Fibroblast of lung (primary cell): ENCODE measurements at places on chromosomes 2 and 18. TPM values are rescaled to one million over a fixed set of nuclear protein-coding genes. Genes with fewer than 3 reads are reported as not detected.
A peak's percentile ranks its signal among the peaks of the same experiment; 100 is the strongest.

DNA sequence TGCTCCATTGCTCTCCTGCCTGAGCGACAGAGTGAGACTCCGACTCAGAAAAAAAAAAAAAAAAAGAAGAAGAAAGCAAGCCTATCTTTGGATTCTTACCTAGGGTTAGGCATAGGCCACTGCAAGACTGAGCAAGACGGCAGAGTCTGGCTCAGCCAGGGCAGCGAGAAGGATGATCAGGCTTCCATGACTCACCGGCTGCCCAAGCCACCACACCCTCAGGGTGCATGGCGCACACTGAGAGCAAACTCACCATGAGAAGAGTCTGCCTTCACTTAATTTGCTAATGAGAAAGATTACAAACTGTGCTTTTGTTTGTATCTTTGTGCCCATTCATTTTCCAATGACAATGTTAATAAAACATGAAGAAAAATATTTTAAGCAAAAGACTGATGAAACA, 8.2 kb downstream of the FAM110C start:
- no peak for DNase-seq

GRCh38 chr2:201985728-201986462, 47.8 kb upstream of the FZD7 start:
- DNase-seq = no peak

GRCh38 chr2:178163395-178163794, 30.9 kb upstream of the OSBPL6 start:
- no peak for DNase-seq

TLX2 gene
- under 0.01 TPM in 1 of 2 replicates, not detected in the other for total RNA-seq

- DNase-seq = no peak
Measured at GRCh38 chr18:33022370-33022769, 249.5 kb upstream of the KLHL14 start.

DNA sequence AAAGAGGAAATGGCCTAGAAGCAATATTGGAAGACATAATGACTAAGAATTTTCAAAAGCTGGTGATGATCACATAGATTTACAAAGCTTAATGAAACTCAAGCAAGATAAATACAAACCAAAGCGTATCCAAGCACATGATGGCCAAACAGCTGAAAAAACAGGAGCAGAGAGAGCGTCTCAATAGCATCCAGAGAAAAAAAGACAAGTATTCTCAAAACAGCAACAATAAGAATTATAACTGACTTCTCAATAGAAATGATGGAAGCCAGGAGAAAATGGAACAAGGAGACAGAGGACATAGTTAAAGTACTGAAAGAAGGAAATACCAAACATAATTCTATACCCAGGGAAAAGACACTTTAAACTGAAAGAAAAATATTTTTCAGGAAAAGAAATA, 437.2 kb upstream of the TNP1 start:
- no peak for DNase-seq

SERPINB12 gene
- not detected in 2 replicates for total RNA-seq

GRCh38 chr2:105806996-105807395, 62.3 kb downstream of the NCK2 start:
- no peak for DNase-seq

GRCh38 chr2:23127465-23127864, 257.5 kb upstream of the KLHL29 start:
- no peak for DNase-seq

CAPN14 gene
- under 0.01 and 0.17 TPM in 2 replicates for total RNA-seq

DNA sequence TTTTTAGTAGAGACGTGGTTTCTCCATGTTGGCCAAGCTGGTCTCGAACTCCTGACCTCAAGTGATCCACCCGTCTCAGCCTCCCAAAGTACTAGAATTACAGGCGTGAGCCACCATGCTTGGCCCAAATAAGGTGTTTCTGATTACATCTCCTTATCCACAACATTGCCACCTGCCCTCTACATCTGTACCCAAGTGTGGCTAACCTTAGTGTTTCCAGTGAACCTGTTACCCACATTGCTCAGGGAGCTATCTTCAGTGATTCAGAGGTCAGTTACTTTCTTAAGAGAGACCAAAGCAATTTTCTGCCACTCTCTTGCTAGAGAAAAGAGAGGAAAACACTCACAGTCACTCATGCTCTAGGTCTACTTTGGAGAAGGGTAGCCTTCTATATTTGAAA, 115.0 kb upstream of the SLC39A10 start:
- no peak for DNase-seq

OR6B2 gene
- total RNA-seq = not detected in 2 replicates

GPR39 gene
- 0.26 and 1.3 TPM in 2 replicates for total RNA-seq

GRCh38 chr18:56030060-56030459, 442.1 kb upstream of the TCF4 start:
- DNase-seq = no peak

GALNT5 gene
- 32.4 and 199 TPM in 2 replicates for total RNA-seq

UGT1A3 gene
- not detected in 2 replicates for total RNA-seq

NR4A2 gene
- total RNA-seq = 0.17 and 0.26 TPM in 2 replicates

ARHGAP28 gene
- total RNA-seq = 27.2 and 35.0 TPM in 2 replicates

GRCh38 chr18:12046046-12046750, 47.4 kb upstream of the ANKRD62 start:
- no peak for DNase-seq

DNA sequence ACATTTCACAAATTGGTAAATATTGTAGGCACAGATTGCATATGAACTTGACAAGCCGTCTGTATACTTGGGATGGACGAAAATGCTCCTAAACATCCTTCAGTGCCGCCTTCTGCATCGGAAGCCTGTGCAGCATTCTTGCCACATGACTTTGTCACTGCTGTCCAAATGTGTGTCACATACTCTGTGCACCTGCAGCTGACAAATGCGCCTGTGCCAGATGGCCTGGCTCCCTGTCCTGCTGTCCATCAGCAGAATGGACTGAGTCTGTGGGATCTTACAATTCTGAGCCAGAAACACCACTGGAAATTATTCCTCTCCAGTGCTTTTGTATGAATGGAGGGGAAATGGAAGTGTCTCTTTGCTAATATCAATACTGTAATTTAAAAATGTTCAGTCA, 89.9 kb downstream of the DCDC2C start:
- DNase-seq = no peak

LYG2 gene
- not detected in 2 replicates for total RNA-seq

PPP1R1C gene
- total RNA-seq = 0.50 and 0.77 TPM in 2 replicates

SCYGR4 gene
- not detected in 2 replicates for total RNA-seq

GRCh38 chr2:205751569-205752031, 69.3 kb downstream of the NRP2 start:
- no peak for DNase-seq

DNA sequence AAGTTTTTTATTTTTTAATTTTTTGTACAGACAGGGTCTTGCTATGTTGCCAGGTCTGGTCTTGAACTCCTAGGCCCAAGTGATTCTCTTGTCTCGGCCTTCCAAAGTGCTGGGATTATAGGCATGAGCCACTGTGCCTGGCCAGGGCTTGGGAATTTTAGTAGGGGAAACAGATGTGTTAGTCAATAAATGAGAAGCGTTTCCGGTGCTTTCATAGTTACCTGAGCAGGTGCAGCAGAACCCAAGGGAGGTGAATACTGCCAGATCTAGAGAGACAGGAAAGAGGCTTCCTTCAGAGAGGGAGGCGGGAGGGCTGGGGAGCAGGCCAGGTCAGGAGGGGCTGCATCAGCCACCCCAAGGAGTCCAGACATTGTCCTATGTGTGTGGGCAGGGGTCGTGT, 30.5 kb upstream of the IMPA2 start:
- no peak for DNase-seq

TMEM17 gene
- total RNA-seq = 1.3 and 2.5 TPM in 2 replicates

DNA sequence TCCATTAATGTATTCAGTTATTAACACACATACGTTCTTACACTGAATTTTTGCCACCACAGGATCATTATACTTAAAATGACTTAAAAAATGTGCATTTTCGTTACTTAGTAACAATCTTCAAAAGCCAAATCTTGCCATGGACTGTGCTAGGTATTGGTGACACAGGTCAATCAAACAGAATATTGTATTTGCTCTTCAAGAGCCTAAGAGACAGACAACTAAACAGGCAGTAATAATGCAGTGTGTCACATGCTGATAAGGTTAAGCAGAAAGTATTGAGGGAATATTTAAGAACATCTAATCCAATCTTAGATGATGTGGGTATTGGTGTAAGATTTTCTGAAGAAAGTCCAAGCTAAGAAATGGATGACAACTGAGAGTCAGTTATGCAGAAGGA, 56.9 kb downstream of the FBXO11 start:
- DNase-seq = no peak

CD8B gene
- total RNA-seq = not detected in 2 replicates

GRCh38 chr2:83866211-83866610, 592.9 kb downstream of the SUCLG1 start:
- DNase-seq = no peak

DNA sequence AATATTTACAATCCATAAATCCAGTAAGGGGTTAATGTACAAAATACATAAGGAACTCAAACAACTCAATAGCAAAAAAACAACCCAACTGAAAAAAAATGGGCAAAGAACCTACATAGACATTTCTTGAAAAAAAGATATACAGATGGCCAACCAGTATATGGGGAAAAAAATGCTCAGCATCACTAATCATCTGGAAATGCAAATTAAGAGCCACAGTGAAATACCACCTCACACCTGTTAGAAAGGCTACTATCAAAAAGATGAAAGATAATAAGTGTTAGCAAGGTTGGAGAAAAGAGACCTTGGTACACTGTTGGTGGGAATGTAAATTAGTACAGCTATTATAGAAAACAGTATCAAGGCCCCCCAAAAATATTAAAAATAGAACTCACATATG, 14.6 kb downstream of the AP1S3 start:
- no peak for DNase-seq

DNA sequence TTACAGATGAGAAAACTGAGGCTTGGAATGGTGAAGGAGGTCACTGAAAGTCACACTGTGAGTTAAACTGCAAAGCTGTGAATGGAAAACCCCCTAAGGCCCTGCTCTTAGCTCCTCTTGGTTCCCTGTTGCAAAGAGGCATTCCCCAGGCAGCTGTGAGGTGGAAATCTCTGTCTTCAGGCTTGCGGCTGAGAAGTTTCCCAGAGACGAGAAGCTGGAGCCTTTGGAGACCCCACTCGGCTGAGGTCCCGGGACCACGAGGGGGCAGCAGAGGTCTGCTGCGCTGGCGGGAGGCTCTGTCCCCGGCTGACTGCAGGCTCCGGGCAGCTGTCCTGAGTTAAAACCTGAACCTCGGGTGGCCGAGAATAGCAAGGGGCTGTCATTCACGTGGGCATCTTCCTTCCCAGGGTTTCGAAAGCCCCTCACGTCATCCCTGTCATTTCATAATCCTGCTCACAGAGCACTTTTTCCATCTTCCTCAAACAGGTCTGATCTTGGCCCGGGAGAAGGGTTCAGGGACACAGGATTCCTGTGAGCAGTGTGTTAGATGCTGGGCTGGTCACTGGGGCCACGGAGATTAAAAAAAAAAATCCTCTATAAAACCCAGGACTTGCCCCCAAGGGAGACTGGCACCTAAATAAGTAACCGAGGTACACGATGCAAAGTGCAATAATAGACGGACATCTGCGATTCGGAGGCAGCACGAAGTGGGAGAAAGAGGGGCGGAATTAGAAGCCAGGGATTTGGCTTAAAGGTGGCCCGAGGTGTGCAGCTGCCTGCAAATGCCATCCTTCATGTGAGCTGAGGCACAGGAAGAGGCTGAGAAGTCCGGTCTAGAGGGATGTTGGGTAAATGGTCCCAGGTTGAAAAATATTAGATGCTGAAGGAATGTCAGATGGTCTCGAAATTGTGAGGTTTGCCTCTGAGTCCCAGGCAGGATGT, 24.6 kb upstream of the ATOH8 start:
- peak; percentile 82 for DNase-seq

GRCh38 chr2:8584174-8585066, 97.4 kb upstream of the ID2 start:
- DNase-seq = no peak

- no peak for DNase-seq
Measured at GRCh38 chr2:229083606-229084340, 187.3 kb downstream of the PID1 start.

DNA sequence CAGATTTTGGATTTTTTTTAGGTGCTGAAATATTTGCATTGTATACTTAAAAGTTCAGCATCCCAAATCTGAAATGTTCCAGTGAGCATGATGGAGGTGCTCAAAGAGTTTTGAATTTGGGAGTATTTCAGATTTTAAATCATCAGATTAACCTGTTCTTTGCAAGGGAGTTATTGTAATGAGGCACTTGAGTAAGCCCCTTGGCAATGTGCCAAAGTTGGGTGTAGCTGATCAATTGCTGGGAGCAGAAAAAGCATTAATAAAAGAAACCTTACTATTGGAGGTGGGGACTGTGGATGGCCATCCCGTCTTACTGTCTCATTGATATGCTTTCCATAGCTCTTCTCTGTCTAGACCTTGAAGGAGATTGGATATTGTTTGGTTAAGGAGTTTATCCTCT, 28.3 kb downstream of the MALT1 start:
- peak; percentile 8 for DNase-seq

GRCh38 chr18:79522451-79523205, 126.9 kb downstream of the NFATC1 start:
- no peak for DNase-seq

DNA sequence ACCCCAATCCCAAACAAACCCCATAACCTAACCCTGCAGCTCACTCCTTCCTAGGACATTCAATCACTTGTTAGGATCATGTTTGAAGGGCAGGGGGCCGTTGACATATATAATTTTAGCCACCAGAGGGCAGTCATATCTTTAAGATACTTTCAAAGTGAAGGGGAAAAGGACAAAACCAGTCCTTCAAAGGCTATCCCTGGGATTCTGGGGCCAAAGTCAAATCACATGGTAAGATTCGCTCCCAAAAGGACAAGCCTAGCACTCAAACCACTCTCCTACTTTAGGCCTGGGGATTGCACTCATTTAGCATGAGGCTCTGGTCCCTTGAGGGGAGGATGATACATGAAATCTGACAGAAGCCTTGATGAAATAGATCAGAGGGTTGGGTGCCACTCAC, 44.6 kb downstream of the HAUS1 start:
- peak; percentile 41 for DNase-seq

DNA sequence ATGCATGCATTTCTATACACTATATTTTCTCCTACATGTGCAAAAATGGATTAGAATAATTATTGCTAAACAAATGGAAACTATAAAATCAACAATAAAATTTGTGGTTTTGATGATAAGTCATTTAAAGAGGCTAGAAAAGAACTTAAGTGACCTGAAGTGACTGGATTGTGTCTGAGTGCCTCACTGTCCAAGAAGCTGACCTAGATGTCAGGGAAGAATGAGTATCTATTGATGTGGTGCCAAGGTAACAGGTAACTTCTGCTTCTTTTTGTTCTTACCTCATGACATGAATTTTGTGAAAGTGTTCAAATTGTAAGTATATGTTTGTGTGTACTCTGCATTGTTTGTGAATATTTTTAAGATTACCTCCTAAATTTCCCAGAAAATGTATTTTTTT, 1623.9 kb upstream of the ACVR2A start:
- no peak for DNase-seq

KCNG2 gene
- total RNA-seq = 6.4 and 10.1 TPM in 2 replicates

- peak; percentile 20 for DNase-seq
Measured at GRCh38 chr2:164803776-164804466, 37.7 kb downstream of the COBLL1 start.
